ENCODE measurements at places on chromosomes 6 and 20.

DNA sequence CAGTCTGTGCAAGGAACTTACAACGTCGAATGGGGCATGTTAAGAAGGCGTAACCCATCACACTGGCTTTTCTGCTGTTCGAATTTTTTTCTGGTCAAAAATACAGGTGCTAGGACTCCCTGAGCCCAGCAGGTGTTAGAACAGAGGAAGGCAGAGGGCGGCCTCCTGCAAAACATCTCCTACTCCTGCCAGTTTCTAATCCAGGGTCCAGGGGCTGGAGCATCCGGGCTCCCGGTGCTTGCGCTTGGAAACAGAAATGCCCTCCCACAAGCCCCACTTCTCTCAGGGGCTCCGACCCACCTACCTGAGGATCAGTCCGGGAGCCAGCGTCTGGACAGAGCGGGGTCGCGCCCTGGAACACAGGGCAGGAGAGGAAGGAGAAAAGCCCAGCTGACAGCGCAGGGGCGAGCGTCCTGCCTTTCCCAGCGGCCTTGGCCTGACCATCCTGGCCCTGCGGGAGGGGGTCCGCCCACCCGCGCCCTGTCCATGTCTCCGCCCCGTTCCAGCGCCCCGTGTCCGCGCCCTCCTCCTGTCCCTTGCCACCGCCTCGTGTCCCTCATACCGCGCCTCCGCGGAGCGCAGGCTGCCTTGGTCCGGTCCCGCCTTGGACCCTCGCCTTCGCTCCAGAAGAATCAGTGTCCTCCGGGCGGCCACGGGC lies 14.8 kb upstream of the LPA start:
- no peak for DNase-seq

- DNase-seq: no peak
Measured at GRCh38 chr6:111603685-111604084, 2.0 kb downstream of the TRAF3IP2 start.

GRCh38 chr6:139728876-139729427 lies 354.5 kb upstream of the CITED2 start:
- DNase-seq: no peak

DNA sequence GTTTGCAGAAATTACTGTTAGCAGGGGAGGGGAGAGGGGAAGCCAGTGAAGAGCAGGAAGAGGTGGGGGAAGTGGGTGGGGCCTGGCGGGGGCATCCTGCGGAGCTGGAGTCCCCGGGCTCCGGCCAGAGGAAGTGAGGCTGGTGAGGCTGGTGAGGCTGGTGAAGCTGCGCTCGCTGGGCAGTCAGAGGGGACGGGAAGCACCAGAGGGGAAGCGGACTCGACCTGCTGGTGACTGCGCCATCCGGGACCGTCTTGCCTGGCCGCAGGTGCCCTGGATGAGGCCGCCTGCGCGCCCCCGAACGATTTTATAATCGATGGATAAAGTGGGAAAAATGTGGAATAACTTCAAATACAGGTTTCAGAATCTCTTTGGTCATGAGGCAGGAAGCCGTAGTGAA lies 635.3 kb upstream of the MARCKS start:
- DNase-seq: no peak

GRCh38 chr20:53688085-53688484 lies 94.4 kb upstream of the ZNF217 start:
- no peak for DNase-seq

- DNase-seq: peak; percentile 98
Measured at GRCh38 chr20:2800521-2801285, at the start of gene CPXM1. Gene CPXM1, minus strand, starts transcription at chr20:2800627. Its CDS starts 55 bp downstream, at chr20:2800572.

GRCh38 chr6:122722746-122723145 lies 56.8 kb upstream of the FABP7 start:
- DNase-seq: peak; percentile 26

DNA sequence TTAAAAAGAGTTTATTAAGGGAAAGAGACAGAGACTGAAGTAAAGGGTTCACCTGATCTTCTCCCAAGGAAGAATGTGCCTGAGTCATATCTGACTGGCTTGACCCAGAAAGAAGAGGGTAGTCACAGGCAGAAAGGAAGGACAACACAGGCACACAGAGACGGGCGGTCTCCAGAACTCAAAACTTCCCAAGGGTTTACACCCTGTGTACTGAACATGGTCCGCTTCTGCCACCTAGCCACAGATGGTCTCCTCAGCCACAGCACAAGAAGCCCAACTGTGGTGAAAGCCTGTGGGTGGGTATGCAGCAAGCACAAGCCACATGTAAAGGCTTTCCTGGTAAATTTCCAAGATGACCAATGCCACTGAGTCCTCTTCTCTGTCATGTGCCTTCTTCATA lies 17.2 kb downstream of the UNC5CL start:
- DNase-seq: no peak

DNA sequence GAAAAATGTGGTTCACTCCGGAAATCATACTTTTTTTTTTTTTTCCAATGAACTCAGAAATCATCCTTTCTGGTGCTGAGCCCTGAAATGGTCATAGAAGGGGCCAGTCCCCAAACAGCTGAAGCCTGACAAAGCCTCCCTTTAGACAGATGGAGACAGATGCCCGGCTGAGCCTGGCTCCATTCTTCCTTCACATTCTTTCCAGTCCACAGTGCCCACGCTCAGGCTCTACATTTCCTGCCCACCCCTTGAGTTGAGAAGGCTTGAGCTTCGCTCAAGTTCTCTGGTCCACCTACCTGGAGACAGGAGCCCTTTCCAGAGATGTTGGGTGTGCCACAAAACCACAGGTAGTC lies 41.2 kb downstream of the KCNK5 start:
- no peak for DNase-seq

GRCh38 chr20:38298768-38299288 lies 5.1 kb upstream of the BPI start:
- peak; percentile 73 for DNase-seq

DNA sequence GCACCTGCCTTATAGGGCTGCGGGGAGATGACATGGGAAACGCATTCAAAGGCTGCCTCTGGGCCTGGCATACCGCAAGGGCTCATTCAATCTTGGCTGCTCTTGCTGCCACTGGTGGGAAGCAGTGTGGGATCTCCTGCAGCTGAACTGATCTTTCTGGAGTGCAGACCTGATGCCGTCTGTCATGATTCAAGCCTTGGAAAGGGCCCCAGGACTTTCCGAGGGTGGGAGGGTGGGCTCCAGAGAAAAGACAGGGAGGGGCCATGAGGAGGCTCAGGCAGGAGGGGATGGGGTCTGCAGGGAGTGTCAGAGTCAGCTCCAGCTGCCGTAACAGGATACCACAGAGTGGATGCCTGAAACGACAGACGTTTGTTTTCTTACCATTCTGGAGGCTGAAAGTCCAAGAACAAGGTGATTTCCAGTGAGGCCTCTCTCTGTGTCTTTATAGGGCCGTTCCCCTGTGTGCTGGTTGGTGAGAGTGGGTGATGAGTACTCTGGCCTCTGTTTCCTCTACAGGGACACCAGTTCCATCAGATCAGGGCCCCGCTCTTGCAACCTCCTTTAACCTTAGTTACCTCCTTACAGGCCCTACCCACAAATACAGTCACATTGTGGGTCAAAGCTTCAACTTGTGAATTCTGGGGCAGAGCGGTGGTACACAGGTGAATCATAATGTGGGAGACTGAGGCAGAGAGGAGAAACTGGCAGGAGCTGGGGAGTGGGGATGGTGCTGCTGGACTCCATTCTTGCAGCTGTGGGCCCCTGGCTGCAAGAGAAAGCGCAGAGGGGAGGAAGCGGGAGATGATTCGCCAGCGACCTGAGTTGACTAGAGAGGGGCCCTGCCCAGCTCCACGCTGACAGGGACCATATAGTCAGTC lies 148.4 kb downstream of the SYCP2 start:
- DNase-seq: no peak

- peak; percentile 13 for DNase-seq
Measured at GRCh38 chr6:43368259-43369160, 937 bp downstream of the ZNF318 start.
